Activated gamma-delta T cell treated with anti-CD3 and anti-CD28 coated beads, Interleukin-2, amount 50 U/mL, for 16 hours (primary cell): ENCODE measurements at places on chromosomes 2 and 18.

- DNase-seq: no peak
These were observed 32.4 kb downstream of the BCL11A start for GRCh38 chr2:60520917-60521539.

- DNase-seq: no peak
These were observed 18.4 kb upstream of the B3GNT2 start for GRCh38 chr2:62177392-62178049.

- no peak for DNase-seq
These were observed 216.3 kb downstream of the C1D start for GRCh38 chr2:67846370-67847070.

DNA sequence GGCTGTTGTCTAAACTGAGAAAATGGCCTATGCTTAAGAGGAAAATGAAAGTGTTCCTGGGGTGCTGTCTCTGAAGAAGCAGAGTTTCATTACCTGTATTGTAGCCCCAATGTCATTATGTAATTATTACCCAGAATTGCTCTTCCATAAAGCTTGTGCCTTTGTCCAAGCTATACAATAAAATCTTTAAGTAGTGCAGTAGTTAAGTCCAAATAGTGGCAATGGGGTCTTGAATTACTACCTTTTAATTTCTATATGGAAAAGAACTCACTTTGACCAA, 13.8 kb upstream of the ALLC start:
- no peak for DNase-seq
